BJ (cell line): ENCODE measurements at places on chromosomes 2 and 18. TPM values are rescaled to one million over a fixed set of nuclear protein-coding genes. Genes with fewer than 3 reads are reported as not detected.

GRCh38 chr2:109348671-109349502 lies 219.9 kb downstream of the SH3RF3 start:
- DNase-seq: no peak

GRCh38 chr2:148102641-148103040 lies 81.8 kb downstream of the MBD5 start:
- no peak for DNase-seq

- no peak for DNase-seq
Observed at GRCh38 chr2:239116456-239117246, 268.8 kb downstream of the TWIST2 start.

DNA sequence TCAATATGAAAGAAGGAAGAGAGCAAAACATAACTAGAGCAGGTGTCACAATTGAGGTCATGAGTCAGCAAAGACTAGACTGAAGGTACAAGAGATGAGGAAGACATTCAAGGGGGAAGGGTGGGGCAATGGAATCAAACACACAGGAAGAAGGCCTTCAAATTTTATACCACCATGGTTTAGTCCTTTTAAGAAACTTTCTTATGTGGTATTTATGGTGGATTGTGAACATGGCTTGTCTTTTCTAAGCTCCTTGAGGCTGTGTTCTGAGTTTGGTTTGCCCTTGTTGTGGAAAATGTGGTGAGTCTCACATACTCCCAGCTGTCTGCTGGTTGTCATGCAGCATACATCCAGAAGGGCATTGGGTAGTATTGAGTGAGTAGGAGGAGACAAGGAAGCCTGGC lies 62.1 kb downstream of the NABP1 start:
- DNase-seq: no peak

- DNase-seq: no peak
Observed at GRCh38 chr2:109062859-109063700, 65.9 kb upstream of the SH3RF3 start.

DNA sequence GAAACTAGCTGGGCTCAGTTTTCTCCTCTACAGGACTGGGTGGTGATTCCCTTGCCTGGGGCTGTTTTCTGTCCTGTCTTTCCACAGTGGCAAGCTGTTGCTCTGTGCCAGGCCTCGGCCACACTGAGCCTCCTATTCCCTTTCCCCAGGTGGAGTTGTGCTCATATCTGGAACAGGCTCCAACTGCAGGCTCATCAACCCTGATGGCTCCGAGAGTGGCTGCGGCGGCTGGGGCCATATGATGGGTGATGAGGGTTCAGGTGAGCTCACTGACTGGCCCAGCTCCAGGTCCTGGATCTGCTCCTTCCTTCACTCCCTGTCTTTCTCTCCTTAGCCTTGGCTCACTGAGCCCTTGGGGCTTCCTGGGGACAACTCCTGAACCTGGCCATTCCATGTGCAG lies 4.0 kb downstream of the NAGK start:
- no peak for DNase-seq

Gene LBX2
- 0.37 and 0.61 TPM in 2 replicates for polyA plus RNA-seq

Gene SRD5A2
- 0.01 TPM in 1 of 2 replicates, not detected in the other for polyA plus RNA-seq
